ENCODE measurements at places on chromosomes 6 and 20.

DNA sequence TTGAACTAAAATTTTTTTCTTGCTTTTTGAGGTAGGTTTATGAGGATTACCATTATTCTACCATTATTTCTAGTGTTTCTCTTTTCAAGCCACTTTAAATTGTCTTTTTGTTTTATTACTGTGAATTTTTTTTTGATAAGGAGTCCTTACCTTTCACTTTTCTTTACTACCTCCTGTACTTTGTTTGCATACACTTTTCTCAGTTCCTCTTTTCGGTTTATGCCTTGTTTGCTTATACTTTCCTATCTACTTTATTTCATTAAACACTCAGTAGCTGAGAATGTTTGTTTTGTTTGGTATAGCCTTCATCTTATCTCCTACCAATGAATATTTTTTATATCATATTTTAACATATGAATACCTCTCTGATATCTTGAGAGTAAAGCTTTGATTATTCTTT is 147.9 kb downstream of the TFAP2B start:
- no peak for DNase-seq

DNA sequence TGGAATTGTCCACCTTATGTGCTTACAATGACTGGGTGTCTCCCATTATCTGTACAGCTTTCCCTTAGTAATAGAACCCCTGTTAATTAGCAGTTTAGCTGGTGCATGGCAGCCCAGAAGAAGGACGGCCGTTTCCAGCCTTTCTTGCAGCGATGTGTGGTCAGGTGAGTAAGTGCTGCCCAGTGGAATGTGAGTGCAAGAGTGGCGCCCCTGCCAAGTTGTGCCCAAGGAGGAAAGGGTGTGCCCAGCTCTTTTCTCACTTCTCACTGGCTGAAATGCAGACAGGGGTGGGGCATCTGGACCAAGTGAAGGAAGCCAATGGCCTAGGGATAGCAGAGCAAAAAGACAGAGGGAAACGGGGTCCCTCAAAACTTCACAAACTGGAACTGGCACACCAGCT is 296.8 kb downstream of the PREX1 start:
- no peak for DNase-seq

GRCh38 chr20:37841389-37841788 is 61.5 kb upstream of the VSTM2L start:
- DNase-seq: no peak

GRCh38 chr20:36585410-36586125 is 12.2 kb downstream of the TGIF2 start:
- DNase-seq: no peak

DNA sequence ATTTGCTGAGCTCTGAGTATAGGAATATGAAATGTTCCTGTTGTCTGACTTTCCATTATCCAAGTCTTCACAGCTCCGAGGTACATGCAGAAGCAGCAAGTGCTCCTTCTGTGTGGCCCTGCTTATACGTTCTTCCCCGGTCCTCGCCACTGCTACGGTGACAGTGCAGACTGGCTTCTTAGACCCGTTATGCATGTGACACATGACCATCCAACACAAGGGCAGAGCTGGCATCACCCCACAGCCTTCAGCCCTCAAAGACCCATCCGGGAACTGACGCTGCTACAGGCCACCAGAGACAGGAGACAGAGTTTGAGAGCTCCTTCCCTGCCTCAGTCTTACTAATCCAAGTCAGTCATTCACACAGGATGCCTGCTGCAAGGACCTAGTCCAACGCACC is 70.4 kb downstream of the TRAM2 start:
- no peak for DNase-seq

GRCh38 chr6:165519316-165519715 is 143.7 kb downstream of the PDE10A start:
- no peak for DNase-seq

DNA sequence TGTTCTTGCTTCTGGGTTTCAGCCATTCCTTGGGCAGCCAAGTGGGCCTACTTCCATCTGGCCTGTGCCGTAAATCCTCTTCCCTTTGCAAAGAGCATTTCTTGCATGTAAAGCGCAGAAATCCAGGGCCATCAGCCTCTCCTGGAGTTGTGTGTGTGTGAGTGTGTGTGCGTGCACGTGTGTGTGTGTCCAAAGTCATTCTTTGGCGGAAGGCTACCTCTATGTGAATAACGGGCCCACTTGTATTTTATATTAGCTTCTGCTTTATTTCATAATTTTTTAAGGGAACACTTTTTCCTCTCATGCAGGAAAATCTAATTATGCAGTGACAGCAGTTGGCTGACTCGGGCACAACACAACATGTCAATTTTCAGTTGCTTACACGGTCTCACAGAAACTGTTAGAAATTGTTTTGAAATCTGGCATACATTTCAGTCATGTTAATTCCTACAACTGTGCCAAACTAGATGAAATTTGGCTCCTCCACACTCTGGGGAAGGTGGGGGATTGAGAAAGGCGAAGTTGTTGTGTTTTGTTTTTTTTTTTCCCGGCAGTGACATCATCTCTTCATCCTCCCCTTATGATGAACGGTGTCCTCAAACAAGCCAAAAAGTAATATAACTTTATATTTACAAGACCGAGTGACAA is 223.7 kb upstream of the TSHZ2 start:
- DNase-seq: no peak

GRCh38 chr6:26067367-26067766 is 19.9 kb upstream of the HFE start:
- DNase-seq: no peak

GRCh38 chr6:44624936-44625573 is 237.5 kb downstream of the CDC5L start:
- DNase-seq: no peak

DNA sequence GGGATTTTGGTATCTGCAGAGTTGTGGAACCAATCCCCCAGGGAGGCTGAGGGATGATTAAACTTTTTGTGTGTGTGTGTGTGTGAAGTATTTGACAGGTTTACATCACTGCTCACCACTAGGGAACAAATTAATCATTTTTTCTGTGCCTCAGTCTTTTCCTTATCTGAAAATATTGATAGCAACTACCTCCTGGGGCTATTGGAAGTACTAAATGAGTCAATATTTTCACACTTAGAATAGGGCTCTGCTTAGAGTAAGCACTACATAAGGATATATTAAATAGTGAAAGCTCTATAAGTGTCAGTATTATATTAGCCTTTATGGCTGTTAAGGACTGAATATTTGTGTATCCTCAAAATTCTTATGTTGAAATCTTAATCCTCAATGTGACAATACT is 155.2 kb upstream of the UST start:
- DNase-seq: no peak

DNA sequence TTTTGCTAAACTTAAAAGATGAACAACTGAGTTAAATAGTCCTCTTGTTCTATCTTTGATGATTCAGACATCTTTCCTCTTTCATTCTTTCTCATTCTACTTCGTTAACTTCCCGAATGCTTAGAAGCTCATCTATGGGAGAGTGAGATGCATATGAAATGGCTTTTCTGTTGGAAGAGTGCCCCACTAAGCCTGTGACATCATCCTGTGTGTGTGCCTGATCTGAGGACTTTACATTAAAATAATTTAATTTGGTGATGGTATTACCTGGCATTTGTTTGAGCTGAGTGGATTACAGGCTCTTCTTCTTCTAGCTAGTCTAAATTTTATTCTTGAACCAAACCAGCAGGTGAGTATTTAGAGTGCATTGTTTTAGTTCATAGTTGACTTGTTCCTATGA is 626.5 kb downstream of the QKI start:
- DNase-seq: no peak

DNA sequence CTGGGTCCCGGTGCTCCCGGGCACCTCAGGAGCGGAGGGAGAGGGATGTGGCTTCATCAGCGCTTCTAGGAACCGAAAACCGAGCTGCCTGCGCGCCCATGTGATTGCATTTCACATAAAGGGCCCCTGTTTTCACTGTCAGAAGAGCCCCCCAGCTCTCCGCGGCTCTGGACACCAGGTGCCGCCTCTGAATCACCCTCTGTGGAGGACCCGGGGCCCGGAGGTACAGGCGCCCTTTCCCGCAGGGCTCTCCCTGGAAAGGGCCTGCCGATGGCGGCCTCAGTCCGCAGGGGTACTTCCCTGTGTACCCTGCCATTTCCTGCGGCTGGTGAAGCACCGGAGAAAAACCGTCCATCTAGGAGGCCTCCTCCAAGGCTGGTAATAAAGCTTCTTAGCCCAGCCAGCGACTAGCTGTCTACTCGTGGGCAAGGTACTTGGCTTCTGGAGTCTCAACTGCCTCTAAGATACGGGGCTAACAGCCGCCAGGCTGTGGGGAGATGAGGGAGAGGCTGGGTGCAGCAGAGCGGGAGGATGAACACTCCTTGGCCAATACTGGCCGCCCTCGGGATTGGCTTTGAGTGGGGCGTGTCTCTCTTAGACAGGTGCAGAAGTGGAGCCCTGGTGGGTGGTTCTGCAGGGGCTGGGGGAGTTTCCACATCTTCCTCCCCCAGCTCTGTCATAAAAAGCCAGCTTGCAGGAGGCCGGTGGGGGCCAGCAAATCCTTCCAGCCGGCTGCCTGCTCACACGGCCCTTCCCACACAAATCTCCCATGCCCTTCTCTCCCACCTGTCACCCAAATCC is 1.6 kb downstream of the PPP1R16B start:
- DNase-seq: peak; percentile 19

GRCh38 chr6:53715434-53715833 is 49.9 kb upstream of the KLHL31 start:
- no peak for DNase-seq

GRCh38 chr6:7200598-7201443 is 93.1 kb downstream of the RREB1 start:
- no peak for DNase-seq

- no peak for DNase-seq
Observed at GRCh38 chr20:18003897-18004296, 35.1 kb downstream of the MGME1 start.

- DNase-seq: peak; percentile 46
Observed at GRCh38 chr6:167093922-167094432, 28.9 kb upstream of the CCR6 start.

DNA sequence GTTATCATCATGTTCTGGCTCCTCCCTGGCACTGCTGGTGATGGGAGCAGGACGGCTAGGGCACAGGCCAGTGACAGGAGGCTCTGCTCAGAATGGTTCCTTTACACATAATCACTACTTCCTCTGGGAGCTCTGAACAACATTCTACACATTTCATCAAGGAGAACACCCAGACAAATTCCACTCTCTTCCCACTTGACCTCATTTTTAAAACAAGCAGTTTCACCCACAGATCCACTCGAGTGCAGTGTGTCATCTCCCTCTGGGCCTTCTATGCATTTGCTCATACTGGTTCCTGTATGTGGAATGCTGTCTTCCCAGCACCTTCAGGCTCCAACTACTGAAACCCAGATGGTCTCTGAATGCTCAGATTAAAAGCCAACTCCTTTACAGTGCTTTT is 84.8 kb downstream of the ELOVL5 start:
- no peak for DNase-seq

- DNase-seq: no peak
Observed at GRCh38 chr6:126153661-126154060, 167.3 kb downstream of the TRMT11 start.

DNA sequence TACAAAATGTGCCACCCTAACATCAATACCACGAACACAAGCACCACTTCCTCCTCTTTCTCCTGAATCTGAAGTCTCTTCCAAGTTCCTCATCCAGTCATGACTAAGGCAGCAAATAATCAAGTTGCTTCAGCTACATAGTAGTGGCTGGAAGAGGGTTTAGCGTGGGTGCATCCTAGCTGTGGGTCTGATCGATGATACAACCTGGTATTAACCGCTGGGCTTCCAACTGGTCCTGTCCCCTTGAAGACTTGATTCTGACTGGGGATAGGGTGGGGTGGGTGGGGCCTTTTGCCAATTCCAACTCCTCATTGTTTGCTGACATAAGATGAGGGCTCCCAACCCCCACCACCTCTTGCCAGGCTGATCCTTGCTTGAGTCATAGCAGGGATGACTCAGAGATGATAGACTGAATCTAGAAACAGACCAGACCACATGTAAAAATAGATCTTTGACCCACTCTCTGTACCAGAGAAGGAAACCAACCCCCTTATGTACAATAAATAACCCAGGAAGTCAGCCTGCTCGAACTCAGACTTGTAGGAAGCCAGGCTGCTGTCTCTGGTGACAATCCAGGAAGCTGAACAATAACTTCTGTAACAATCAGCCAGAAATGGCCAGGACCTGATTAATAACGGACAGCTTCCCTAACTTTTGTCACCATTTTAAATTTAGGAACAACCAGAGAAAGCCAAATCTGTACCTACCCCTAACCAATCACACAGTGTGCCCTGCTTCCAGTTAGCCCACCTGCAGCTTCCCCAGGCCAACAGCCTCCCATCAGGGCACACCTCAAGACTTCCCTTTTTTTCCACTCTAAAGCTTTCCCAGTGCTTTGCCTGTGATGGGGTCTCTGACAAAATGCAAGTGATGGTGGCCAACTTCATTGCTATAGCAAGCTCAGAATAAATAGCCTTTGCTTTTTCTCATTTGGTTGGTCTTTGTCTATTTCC is 68.9 kb upstream of the FAM184A start:
- DNase-seq: peak; percentile 50

GRCh38 chr20:40803381-40803780 is 114.3 kb upstream of the MAFB start:
- DNase-seq: no peak

- DNase-seq: no peak
Observed at GRCh38 chr6:164133095-164133494, 718.6 kb downstream of the QKI start.

DNA sequence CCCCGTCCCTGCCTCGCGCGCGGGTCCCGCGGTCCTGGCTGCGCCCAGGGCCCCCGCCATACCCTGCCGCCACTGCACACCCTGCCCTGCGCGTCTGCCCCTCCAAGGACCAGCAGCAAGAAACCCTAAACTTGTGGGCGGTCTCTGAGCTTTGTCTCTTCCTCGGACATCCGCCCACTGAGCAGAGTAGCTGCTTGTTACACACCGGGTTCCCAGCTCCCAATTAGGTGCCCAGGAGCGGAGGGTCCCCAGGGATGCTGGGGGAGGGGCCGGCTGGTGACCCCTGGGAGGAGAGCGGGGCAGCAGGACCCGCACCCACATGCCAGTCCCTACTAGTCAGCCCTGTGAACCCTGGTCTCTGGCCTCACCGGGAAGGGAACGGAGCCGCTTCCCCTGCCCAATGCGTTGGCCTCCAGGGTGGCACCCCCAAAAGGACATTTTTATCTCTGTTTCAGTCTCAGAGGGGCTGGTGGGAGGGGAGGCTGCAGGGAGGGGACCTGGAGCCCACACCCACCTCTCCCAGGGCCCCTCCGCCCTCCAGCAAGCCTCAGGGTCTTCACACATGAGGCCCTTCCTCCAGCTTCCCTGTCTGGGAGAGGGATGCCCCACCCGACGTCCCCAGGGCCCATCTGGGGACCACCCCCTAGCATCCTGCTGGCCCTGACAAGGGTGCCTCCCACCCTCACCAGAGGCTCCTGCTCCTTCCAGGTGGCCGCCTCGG is 10.5 kb downstream of the STMN3 start:
- no peak for DNase-seq

GRCh38 chr6:169939554-169940164 is 188.2 kb downstream of the ERMARD start:
- DNase-seq: no peak

All from activated T-cell treated with anti-CD3 and anti-CD28 coated beads for 48 hours (primary cell).